Activated T-helper 9 cell treated with anti-CD3 and anti-CD28 coated beads, Interleukin-2, amount 50 U/mL, for 16 hours (primary cell): ENCODE measurements at places on chromosomes 4 and X.

DNA sequence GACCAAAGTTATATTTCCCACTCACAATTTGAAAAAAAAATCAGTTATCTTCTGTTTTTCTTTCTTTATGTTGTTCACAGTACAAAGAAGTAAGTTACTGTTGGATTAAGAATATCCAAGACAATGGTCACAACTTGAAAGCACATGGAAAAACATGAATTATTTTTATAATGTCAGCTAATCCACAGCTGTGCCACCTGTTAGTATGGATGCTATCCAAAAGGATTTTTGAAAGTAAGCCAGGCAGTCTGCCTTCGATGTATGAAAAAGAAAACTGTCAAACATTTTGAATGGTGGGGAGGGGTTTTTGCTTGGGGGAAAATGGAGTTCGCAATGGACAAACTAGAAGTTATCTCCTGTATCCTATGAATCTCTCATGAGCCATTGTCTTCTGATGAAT lies 6.2 kb downstream of the GPM6A start:
- no peak for DNase-seq

GRCh38 chr4:76962406-76963130 lies 13.0 kb downstream of the SEPTIN11 start:
- DNase-seq: no peak

- DNase-seq: no peak
These were observed 89.0 kb downstream of the COMMD8 start for GRCh38 chr4:47374477-47374876.

DNA sequence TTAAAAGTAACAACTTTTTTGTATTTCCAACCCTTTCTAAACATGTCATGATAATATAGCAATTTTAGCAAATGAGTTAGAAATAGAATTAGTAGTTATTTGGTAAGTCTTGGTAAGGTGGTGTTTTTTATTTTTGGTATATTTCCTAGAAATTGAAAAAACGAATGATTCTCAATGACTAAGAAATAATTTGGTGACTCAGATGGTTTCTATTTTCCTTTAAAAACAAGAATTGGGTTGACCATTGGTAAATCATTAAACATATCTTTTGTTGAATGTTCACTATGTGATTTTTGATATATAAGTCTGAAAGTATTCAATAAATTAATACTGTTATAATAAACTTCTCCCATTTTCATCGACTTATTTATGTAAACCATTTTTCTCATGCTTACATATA lies 206.2 kb upstream of the BANK1 start:
- DNase-seq: no peak

- no peak for DNase-seq
These were observed 193.1 kb downstream of the LDB2 start for GRCh38 chr4:16705341-16705740.

- DNase-seq: no peak
These were observed 32.8 kb upstream of the REST start for GRCh38 chr4:56874923-56875322.

DNA sequence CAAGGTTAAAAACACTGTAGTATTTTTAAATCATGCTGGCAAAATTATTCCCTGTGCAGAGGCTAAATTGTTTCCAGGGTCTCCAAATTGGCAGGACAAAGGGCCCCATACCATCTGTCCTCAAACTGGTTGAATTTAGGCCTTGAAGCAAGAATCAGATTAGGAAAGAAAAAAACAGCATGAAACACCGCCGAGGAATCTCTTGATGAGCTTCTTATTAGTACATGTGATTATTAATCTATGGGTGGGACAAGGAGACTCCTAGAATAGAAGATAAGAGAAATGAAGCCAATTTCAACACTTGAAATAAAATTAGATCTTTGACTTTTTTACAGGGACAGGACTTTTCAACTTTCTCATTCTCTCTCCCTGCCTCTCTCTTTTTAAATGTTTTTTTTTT lies 7.1 kb upstream of the CLNK start:
- no peak for DNase-seq

GRCh38 chr4:169385376-169385775 lies 114.6 kb upstream of the SH3RF1 start:
- no peak for DNase-seq

- no peak for DNase-seq
These were observed 115.8 kb downstream of the PPARGC1A start for GRCh38 chr4:23773884-23774636.

DNA sequence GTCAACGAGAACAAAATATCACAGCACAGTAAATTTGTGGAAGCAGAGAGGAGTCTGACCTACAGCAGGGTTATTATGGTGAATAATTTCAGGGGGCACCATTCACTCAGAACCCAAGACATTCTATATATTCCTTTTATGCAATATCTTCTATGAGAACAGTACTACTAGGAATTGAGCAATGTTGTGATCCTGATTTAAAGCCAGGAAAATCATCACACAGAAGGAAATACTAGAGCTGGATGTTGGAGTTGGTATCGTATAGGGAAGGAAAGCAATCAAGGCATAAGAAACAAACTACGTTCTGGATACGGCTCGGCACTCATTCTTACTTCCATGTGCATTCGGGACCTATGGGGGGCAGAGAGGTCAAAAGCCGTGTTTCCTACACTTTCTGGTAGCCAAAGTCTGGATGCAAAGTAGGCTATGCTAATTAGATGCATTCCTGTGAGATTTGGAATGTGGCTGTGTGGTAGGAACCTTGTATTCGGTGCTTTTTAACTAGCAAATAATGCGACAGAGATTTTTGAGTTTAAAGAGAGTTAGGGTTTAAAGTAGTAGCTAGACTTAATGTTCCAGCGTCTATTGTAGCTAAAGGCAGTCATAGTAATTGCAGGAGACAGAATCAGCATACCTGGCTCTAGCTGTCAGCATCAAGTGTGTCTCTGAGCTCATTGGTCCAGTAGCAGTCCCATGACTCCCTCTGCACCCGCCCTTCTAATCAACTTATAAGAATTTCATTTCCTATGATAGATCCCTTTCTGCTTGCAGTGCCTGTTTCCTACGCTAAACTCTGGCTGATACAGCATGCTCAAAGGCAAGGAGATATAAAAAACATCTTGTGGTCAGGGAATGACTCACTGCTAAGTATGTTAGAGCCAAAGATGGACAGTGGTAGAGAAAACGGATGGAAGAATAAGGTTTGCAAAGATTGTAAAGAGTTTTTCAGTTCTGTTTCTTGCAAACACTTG lies 43.3 kb upstream of the PDGFC start:
- no peak for DNase-seq

DNA sequence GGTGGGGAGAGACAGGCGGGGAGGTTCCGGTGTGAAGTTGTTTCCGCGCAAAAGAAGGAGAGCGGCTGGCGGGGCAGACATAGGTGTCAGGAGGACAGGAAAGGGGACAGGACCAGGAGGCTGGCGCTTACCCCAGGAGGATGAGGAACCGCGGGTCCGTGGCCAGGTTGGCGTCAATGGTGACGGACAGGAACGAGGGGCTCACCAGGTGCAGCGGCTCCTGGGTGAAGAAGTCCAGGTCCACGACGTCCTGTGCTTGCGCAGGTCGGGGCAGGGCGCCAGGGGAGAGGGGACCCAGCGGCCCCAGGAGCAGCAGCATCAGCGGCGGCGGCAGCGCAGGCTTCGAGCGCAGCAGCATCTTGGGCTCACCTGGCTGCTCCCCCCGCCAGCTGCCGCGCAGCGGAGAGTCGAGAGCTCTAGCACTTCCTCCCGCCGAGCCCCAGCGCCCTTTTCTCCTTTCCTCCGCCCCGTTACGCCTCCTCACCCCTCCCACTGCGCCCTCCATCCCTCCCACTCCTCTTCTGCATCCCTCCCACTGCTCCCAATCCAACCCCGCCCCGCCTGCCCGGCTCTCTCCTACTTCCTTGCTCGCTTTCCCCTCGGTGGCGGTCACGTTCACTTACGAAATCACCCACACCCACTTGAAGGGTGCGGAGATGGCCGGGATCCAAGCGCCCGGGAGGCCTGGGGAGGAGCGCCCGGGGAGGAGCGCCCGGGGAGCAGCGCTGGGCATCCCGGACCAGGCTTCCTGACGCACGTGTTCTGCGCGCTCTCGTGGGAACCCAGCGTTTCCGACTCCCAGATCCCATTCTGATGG lies at the start of gene HPSE:
HPSE (minus strand) TSS at position 424 of the 817 bp plus-strand sequence; CDS start at position 358, 66 bp downstream.
- DNase-seq: peak; percentile 54

GRCh38 chr4:107718351-107718965 lies 1.6 kb downstream of the PAPSS1 start:
- no peak for DNase-seq

GRCh38 chr4:15913631-15913970 lies 24.9 kb downstream of the FGFBP1 start:
- DNase-seq: no peak

DNA sequence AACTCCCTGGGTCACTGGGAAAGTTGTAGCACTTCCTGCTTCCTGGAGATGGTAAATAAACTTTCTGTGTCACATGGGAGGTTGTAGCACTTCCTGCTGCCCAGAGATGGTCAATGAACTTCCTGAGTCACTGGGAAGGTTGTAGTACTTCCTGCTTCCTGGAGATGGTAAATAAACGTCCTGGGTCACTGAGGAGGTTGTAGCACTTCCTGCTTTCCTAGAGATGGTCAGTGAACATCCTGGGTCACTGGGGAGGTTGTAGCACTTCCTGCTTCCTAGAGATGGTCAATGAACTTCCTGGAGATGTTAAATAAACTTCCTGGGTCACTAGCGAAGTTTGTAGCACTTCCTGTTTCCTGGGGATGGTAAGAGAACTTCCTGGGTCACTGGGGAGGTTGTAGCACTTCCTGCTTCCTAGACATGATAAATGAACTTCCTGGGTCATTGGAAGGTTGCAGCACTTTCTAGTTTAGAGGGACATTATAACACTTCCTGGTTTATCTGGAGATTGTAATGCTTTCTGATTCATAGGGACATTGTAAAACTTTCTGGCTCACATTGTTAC lies 62.3 kb upstream of the CD99 start:
- no peak for DNase-seq

GRCh38 chr4:152032722-152033131 lies 271.9 kb upstream of the GATB start:
- DNase-seq: no peak

DNA sequence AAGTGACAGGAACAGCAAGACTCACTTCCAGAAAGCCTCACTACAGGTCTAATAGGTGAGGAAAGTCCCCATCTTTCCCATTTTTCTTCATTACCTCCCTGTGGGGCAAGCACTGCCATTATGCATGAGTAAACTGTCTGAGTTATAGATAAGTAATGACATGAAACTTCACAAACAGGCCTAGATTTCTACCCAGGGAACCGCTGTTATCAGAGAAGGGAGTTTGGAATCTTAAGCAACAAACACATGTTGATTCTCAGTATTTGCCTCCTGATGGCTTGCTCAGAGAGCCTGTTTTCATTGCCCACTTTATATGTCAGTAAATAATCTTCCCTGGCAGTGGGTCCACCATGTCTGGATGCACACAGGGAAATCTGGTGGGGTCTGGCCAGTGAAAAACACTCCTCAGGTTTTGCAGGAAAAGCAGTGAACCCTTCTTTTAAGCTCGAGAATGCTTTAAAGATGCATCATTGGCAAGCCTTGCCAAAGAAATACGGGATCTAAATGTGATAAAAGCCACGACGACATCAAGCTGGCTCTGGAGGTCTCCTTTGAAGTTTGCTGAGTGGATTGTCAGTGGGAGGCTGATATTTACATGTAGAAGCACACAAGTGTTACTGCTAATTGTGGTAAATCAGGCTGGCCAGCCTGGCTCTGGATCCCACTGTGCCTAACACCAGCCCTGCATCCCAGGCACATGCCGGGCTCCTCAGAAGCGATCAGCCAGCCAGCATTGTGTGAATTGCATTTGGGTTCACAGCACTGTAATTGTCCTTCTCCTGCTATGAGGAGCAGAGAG lies 25.2 kb downstream of the PDGFRA start:
- DNase-seq: no peak

DNA sequence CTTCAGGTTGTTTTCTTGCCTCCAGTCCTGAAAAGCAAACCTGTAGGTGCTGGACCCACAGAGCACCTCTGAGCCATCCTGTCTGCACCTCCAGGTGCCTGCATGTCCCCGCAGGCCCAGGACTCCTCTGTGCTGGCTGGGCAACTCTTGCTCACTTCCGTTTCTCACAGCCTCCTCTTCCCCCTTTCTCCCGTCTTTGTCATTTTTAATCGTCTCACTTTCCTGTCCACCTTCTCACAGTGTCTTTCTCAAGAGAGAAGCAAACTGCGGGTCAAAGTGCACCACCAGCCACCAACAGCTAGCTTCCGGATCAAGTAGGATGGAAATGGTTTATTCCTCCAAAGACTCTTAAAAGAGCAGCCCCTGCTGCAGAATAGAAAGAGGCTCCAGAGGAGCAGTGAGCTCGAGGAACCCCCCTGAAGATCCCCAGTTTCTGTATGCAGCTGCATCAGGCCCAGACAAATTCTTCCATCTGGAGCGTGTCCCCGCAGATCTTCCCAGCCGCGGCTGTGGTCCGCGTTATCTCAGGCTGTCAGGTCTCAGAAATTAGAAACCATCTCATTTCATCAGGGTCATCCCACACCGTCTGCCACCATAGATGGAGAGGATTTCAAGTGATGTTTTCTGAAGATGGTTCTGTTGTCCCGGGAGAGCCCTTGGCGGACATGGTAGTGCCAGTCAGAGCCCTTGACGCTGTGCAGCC lies 87.7 kb downstream of the FHDC1 start:
- DNase-seq: no peak

GRCh38 chr4:60805500-60806313 lies 394.4 kb upstream of the ADGRL3 start:
- no peak for DNase-seq

- no peak for DNase-seq
These were observed 271.7 kb upstream of the LDB2 start for GRCh38 chr4:17170131-17170530.

DNA sequence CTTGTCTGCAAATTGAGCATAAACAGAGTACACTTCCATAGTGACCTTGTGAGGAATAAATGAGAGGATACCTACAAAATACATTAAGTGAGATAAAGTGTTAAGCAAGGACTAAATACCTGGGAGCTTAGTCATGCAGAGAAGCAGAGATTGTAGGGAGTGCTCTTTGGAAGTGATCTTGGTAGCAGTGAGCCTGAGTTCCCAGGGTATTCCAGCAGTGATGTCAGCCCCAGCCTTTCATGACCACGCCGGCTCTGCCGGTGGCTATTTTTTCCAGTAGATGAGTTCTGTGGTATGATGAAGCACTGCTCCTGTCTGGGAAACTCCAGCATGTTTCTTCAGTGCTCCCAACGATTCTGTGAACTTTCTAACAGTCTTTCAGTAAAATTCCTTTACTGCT lies 391.5 kb upstream of the IGFBP7 start:
- no peak for DNase-seq

GRCh38 chr4:8841678-8842268 lies 29.9 kb downstream of the HMX1 start:
- DNase-seq: no peak

GRCh38 chrX:43971966-43972961 lies 926 bp downstream of the NDP start:
- DNase-seq: no peak

DNA sequence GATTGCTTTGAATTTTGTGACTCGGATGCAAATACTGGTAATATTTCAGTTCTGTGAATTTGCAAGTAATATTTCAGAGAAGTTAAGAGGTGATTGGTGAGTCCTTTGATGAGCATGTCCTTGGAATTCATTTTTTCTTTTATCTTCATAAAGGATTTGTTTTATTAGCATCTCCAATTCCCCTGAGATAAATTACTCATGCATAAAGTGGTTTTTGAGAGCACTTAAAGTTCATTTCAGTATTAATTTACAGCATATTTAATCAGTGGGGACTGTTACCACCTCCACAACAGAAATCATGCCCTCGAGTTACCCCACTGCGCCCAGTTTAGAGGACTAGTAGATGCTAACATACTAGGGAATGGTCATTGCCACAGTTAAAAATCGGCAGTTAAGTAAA lies 65.0 kb downstream of the ZFX start:
- no peak for DNase-seq
